Hepatic stellate cell (primary cell): ENCODE measurements at places on chromosomes 12 and 14.

DNA sequence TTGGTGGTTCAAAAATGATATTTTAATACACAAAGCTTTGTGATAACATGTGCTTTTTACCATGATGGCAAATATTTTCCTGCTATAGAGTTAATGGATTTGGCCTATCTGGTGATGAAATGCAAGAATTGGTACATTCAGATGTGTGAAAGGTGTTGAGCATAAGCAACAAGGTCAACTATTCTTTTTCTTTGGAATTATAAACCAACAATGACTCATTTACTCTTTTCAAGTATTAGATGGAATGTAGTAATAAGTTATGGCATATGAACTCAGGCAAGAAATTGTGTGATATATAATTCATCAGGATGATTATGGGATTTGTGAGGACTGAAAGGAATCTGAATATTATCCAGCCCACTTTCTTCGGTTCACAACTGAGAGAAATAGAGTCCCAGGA, 471.4 kb downstream of the ETNK1 start:
- no peak for DNase-seq

- DNase-seq, result no peak
These were observed 71.6 kb downstream of the ASCL1 start for GRCh38 chr12:103028881-103029639.

- DNase-seq, result peak; percentile 78
These were observed 62.3 kb downstream of the PTPN21 start for GRCh38 chr14:88492272-88493089.

DNA sequence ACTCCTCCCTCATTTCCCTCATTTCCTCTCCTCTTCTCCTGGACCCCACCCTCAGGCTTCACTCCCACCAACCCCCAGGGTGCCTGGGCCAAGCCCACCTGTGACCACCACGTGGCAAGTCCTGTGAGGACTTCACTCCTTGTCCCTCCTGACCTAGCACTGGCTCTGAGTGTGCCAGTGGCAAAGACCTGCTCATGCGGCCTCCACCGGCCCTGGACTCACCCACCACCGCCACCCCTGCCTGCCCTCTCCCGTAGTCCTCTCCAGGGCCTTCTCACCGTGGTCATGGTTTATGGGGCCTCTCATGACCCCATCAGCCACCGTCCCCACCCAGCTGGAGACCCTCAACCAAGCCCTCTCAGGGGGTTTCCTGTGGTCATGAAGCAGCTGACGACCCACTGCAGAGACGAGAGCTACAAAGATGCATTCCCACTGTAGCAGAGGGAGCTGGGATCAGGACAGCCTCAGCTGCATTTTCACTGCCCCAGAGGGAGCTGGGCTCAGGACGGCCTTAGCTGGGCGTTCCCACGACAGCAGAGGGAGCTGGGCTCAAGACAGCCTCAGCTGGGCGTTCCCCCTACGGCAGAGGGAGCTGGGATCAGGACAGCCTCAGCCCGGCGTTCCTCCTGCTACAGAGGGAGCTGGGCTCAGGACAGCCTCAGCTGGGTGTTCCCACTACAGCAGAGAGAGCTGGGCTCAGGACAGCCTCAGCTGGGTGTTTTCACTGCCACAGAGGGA, 3.2 kb upstream of the C14orf180 start:
- DNase-seq, result no peak

DNA sequence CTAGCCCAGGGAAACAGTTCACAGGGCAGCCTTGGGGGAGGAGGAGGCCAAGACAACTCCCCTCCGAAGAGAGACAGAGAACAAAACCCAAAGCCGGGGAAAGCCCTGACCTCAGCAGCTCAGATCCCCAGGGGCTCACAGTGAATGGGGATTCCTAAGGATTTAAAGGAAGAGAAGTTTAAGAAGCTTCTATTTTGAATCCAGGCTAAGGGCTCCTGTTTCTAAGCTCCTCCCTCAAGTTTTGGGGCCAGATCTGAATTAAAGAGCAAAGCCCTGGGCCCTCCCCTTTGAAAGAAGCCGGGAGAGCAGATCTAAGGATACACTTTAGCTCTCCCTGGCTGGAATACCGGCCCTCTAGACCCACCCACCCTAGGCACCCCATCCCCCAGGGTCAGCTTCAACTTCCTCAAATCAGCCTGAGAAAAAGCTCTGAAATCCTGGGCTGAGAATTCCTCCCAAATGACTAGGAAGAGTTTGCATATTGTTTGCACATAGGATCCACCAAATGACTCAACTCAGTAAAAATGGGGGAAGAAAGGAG, 3.9 kb downstream of the KDM2B start:
- DNase-seq, result peak; percentile 91

GRCh38 chr12:99099786-99100185, 454.7 kb downstream of the APAF1 start:
- no peak for DNase-seq

GRCh38 chr14:21455592-21455911, 371 bp downstream of the CHD8 start:
- DNase-seq, result peak; percentile 24

DNA sequence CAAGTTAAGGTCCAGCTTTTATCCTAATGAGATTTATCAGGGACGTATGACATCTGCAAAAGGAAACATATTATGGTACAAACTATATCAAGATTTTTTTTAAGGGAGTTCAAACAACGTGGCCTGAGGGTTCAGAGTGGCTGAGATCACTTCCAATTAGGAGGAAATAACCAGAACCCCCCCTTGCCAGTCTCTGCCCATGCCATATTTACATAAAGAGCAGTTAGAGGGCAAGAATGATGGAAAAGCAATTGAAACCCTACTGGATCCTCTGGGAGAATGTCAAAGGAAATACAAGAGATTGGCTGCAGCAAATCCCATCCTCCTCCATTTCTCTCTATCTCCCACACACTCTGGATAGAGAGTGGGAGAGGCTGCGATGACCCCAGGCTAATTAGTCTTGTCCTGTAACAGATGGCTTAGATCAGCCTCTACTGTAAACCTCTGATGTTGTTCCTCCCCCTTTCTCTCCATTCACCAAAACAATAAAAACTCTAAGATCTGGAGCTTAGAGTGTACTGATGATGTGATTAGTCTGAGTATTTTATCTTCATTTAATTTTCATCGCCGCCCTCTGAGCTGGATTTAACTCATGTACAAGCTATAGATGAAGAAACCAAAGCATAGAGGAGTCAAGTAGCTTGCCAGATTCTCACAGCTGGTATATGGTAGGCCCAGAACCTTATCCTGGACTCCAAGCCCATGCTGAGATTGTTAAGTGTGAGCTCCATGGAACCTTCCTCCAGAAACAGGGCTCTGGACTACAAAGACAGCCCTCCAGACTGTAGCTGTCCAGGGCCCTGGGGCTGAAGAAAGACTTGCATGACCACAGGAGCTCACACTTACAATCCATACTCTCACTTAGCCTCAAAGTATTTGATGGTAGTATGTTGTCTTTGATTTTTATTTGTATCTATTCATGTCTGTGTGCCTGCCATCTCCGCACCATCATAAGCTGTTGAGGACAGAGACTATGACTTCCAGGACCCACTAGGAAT, 54.1 kb upstream of the GNG2 start:
- no peak for DNase-seq

- no peak for DNase-seq
These were observed 16.2 kb upstream of the MED6 start for GRCh38 chr14:70616646-70617045.

- DNase-seq, result no peak
These were observed 368.1 kb upstream of the FOXG1 start for GRCh38 chr14:28398506-28398905.

DNA sequence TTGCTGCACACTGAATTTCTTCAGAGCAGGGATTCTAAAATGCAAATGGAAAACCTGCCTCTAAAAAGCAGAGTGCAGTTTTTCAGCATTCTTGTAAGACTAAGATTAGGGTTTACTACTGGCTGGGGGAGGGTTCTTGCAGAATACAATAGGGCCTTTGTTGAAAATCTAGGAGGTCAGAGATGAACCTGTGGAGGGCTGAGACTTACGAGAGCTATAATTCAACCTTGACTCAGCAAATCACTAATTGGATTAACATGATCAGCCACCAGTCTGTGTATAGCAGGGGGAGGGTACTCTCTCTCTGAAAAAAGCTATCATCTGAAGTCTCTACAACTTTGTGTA, 92.6 kb upstream of the HIF1A start:
- no peak for DNase-seq

DNA sequence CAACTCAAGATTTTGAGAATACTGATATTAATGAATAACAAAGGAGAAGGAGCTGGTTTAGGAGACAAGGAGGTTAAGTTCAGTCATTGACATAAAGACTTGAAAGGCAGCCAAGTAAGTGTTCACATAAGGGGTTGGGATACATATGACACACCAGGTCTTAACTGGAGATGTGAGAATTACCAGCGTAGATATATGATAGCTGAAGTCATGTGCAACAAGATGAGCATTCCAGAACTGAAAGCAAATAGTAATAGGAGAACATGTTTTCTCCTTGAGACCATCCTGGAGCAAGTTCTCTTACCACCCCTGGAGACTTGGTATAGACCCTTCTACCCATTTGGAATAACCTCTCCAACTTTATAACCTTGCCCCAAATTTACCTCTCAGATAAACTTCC, 43.3 kb upstream of the NPFF start:
- DNase-seq, result no peak

GRCh38 chr12:101086490-101087135, 123.4 kb downstream of the SLC5A8 start:
- DNase-seq, result no peak

DNA sequence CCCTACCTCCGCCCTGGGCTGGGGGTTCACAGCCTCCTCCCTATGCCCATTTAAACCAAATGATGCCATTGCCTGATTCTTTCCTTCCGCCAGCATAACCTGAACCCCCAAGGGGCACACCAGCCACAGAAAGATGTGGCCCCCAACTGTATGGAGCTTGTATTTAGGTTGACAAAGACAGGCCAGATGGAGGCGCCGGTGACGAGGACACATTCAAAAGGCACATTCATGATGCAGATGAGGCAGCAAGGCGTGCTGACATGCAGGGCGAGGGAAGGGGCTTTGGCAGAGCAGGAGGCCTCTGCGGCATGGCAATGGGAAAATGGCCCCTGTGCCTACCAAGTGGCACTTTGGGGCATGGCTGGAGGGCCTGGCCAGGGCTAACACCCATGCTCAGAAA, 112.2 kb downstream of the RFLNA start:
- no peak for DNase-seq

DNA sequence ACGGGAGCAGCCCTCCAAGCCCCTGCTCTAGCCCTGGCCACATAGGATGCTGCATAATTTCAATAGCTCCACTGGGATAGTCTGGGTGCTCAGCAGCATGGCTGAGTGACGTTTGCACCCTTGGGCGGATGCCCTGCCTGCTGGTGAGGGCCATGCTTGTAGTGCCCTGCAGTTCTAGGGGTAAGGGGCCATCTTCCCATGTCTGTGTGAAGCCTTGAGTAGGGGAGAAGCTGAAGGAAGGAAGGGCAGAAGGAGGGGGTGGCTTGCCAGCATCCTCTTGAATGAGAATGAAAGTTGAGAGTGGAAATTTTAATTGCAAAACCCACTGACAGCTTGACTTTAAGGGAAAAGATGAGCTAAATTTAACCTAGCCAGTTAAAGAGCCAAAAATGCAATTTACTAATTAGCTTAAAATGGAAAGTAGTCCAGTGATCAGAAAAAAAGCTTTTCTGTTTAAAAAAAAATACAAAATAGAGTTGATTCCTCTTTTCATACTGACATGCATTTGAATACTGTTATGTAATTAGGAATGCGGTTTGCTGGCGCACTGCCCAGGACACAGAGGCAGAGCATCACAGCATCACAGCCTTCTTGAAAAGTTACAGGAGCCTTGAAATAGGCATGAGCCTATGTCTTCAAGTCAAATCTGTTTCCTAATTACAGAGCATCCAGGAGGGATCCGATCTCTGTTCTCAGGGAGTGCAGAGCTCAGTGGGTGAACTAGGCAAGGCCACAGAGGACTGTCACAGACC, 18.5 kb upstream of the EML1 start:
- DNase-seq, result no peak

DNA sequence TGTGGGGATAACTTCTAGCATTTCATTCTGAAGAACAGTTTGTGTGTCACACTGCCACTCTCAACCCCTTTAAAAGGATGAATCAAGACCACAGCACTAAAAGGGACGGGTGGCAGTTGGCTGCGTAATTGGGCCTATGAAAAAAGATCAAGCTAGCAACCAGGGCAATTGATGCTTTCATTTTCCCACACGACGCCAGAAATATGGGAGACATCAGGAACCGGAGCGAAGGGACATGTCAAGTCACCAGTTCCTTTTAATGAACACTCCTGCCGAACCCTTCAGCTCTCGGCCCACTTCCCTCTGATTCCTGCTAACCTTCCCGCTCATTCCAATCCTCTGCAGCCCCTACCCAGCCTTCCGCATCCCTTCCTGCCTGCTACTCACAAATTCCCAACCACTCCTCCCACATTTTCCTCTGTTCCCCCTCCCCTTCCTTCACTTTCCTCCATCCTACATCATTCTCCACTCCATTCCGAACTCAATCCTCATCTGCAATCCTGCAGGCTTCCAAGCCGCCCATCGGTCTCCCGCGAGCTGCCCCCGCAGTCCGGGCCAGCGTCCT, 753 bp downstream of the CSRNP2 start:
- peak; percentile 54 for DNase-seq

- DNase-seq, result no peak
These were observed 3.7 kb upstream of the FKBP4 start for GRCh38 chr12:2791089-2791488.

DNA sequence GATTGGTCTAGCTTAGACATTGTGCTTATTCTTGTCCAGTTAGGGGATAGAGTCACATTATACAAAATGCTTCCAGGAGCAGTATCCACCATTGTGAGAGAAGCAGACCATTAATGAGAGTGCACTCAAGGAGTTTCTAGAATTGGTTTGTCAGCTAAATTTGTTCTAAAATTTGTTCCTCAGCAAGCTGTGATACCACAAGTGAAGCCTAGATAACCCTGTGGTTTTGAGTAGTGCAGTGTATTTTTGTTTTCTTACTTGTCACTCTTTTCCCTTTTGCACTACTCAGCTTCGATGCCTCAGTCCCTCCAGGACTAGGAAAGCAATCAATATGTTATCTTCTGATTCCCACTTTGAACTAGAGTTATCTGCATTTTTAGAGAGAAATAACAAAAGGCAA, 42.5 kb upstream of the AKAP6 start:
- no peak for DNase-seq

DNA sequence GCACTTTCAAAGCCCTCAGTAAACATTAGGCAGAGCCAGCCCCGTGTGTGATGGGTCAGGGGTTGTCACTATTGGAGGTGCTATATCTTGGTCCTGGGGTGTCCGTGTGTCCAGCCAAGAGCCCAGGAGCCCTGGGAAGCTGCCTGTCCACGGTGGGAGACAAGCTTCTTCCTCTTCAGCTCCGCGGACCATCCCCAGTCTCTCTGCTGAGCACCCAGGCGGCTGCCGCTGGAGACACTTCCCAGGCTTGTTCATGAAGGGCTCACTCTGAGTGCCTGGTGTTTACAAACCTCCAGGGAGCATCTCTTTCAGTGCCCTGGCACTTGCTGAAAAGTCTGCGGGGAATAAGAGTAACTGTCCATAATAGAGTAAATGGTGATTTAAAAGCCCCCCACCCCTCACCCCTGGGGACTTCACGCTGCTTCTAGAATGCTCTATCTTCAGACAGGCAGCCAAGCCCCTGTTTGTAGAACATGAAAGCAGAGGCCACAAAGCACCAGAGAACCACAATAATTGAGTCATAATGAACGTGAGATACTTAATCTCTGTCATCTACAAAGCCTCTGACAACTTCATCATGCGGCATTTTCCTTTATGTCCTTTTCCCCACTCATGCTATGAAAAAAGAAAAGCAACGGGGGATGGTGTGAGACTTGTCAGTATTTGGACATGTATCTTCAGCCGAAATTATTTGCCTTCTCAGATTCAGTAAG, 178.6 kb downstream of the TMEM132C start:
- no peak for DNase-seq
